Thyroid gland (tissue), 4 donors: ENCODE measurements at places on chromosomes 16 and 17. TPM values are rescaled to one million over a fixed set of nuclear protein-coding genes. Genes with fewer than 3 reads are reported as not detected.

- no peaks in the 10 kb centered on the region for H3K36me3 ChIP-seq
- H3K4me1 ChIP-seq: peaks cover 12% of the 10 kb centered on the region
- H3K4me3 ChIP-seq: no peak overlapping the region
- no peaks in the 10 kb centered on the region for H3K27me3 ChIP-seq
- DNase-seq: no peak
- no peak overlapping the region for H3K27ac ChIP-seq
Observed at GRCh38 chr16:84502075-84502474, 2.4 kb downstream of the MEAK7 start.

GRCh38 chr17:19386974-19387920 lies at the start of gene MFAP4:
Gene MFAP4, minus strand, starts transcription at chr17:19387190. Its CDS starts 35 bp downstream, at chr17:19387155.
- H3K4me1 ChIP-seq: peaks cover 41% of the 10 kb centered on the region
- H3K36me3 ChIP-seq: peaks cover 16% of the 10 kb centered on the region
- no peak within 1 kb of the TSS for H3K4me3 ChIP-seq
- H3K27ac ChIP-seq: peak within 1 kb of the TSS; percentile 88
- DNase-seq: peak; percentile 64
- no peaks in the 10 kb centered on the region for H3K27me3 ChIP-seq

GRCh38 chr16:66952430-66953110 lies 8.5 kb upstream of the CES3 start:
- no peak for DNase-seq
- H3K27ac ChIP-seq: no peak overlapping the region
- H3K4me3 ChIP-seq: no peak overlapping the region
- peaks cover 10% of the 10 kb centered on the region for H3K4me1 ChIP-seq
- H3K36me3 ChIP-seq: no peaks in the 10 kb centered on the region

DNA sequence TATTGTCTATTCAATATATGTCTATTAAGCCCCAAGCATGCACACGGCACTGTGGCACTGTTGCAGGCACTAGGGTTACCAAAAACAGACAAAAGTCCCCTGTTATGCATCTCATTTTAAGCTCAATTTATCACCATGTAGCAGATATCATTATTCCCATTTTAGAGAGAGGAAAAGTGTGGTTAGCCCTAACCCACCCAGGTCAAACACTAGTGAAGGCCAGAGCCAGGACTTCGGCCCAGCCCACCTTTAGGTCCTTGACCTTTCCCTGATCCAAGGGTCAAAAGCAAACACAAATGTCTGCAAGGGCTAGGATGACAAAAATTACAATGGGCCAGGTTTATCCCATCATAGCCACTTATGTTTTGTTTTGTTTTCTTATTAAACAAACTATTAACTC lies 130.3 kb upstream of the NUDT7 start:
- DNase-seq: no peak
- no peak overlapping the region for H3K4me3 ChIP-seq
- no peaks in the 10 kb centered on the region for H3K4me1 ChIP-seq
- no peaks in the 10 kb centered on the region for H3K27me3 ChIP-seq
- H3K27ac ChIP-seq: no peak overlapping the region
- H3K36me3 ChIP-seq: no peaks in the 10 kb centered on the region

DNA sequence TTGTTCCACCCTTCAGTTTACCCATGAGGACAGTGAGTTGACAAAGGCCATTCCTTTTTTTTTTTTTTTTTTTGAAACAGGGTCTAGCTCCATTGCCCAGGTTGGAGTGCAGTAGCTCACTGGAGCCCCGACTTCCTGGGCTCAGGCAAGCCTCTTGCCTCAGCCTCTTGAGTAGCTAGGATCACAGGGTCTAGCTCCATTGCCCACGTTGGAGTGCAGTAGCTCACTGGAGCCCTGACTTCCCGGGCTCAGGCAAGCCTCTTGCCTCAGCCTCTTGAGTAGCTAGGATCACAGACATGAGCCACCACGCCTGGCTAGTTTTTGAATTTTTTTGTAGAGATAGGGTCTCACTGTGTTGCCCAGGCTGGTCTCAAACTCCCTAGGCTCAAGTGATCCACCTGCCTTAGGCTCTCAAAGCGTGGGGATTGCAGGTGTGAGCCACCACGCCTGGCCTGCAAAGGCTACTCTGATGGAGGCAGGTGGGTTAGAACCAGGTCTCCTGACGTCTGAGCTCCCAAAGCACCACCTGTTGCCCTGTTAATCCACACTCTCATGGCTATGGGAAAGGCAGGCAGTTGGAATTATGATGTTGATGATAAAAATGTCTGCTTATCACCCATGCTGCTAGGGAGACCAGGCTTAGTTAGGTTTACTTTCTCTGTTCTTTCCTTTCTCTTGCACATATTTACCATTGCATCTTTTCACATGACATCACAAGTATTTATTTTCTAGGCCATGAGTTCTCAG lies 65.2 kb downstream of the KSR1 start:
- no peak overlapping the region for H3K27ac ChIP-seq
- no peaks in the 10 kb centered on the region for H3K36me3 ChIP-seq
- peaks cover 58% of the 10 kb centered on the region for H3K4me1 ChIP-seq
- DNase-seq: peak; percentile 63

DNA sequence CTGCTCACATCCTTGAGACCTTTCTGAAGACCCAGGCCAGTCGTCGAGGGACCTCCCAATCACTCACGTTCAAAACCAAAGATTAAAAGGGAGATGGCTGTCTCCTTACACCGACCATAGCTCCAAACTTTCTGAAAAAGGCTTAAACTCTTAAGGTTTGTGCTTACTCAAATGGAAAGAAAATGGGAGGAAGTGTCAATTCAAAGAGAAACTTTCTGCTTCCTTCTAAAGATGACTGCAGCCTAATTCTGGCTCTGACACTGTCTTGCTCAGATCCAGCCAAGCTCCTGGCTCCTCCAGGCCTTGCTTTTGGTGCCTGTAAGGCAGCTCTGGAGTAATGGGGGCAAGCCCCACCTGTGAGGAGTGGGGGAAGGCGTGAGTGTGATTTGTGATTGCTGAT lies 54.9 kb upstream of the WSB1 start:
- no peak overlapping the region for H3K27ac ChIP-seq
- H3K27me3 ChIP-seq: no peaks in the 10 kb centered on the region
- peaks cover 20% of the 10 kb centered on the region for H3K4me1 ChIP-seq
- DNase-seq: no peak
- no peak overlapping the region for H3K4me3 ChIP-seq
- no peaks in the 10 kb centered on the region for H3K36me3 ChIP-seq

GRCh38 chr17:83142619-83143018 lies 63.2 kb downstream of the METRNL start:
- no peak for DNase-seq
- H3K4me3 ChIP-seq: no peak overlapping the region
- H3K36me3 ChIP-seq: no peaks in the 10 kb centered on the region
- H3K27me3 ChIP-seq: no peaks in the 10 kb centered on the region
- H3K4me1 ChIP-seq: no peaks in the 10 kb centered on the region

DNA sequence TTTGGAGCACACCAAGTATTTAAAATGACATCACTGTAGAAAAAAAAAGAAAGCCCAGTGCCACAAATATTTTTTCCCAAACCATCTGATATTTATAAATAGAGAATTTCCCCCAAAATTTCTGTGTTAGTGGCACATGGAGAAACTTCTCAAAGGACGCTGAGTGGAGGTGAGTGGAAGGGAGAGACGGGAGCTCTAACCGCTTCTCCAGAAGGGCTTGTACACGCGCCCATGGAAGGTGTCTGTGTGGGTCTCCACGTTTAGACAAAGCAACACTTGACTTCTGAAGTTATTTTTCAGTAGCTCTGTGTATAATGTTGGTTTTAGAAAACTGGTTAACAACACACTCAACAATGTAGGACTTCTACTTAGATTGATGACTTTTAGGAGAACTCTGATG lies 1.0 kb downstream of the MYOCD start:
- no peaks in the 10 kb centered on the region for H3K36me3 ChIP-seq
- no peak for DNase-seq
- peaks cover 3% of the 10 kb centered on the region for H3K4me1 ChIP-seq
- H3K27ac ChIP-seq: no peak overlapping the region
- H3K4me3 ChIP-seq: no peak overlapping the region

GRCh38 chr17:42670789-42671657 lies 5.8 kb downstream of the PLEKHH3 start:
- no peak overlapping the region for H3K4me3 ChIP-seq
- H3K27me3 ChIP-seq: no peaks in the 10 kb centered on the region
- DNase-seq: no peak
- H3K36me3 ChIP-seq: peaks cover 44% of the 10 kb centered on the region
- no peak overlapping the region for H3K27ac ChIP-seq

DNA sequence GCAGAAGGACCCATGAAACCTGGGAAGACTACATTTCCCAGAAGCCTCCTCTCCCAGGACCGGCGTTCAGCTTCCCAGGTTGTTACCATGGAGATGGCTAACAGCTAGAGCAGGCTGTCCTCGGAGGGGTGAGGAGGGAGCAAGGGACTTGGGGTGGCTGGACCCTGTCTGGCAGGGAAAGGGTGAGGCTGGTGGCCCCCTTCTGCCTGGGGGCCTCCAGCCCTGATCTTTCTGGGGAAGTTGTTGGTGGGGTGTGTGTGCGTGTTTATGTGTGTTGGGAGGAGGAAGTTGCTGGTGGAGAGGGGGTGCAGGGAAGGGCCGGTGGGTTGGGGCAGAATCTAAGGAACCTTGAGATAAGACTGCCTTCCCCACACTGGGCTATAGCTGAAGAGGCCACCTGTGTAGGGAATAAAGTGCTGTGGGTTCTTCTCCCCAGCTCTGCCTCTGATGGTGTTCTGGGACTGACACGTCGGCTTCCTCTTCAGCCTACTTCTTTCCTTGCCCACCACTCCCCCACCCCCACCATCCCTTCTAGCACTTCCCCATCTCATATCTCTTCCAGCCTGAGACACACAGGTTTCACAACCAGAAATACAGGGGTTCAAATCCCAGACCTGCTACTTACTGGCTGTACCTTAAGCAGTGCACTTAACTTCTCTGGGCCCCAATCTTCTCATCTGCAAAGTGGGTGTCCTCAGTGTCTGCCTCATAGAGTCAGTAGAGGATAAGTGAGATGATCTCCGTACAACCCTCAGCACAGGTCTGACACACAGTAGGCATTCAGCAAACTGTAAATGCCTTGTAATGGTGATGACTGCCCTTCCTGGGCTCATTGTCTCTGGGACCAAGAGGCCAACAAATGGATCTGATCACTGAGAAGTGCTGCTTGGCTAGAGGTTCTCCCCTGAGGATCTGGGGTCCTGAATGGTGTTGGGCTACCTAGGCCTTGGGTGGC lies at the start of gene DRC7:
Gene DRC7 (plus strand): TSS at position 82 of the 955 bp plus-strand sequence. CDS start 3,144 bp downstream, outside the sequence.
- no peaks in the 10 kb centered on the region for H3K4me1 ChIP-seq
- no peak within 1 kb of the TSS for H3K4me3 ChIP-seq
- DNase-seq: peak; percentile 31

GRCh38 chr16:8848939-8849391 lies 19.8 kb downstream of the CARHSP1 start:
- no peak overlapping the region for H3K4me3 ChIP-seq
- no peak overlapping the region for H3K27ac ChIP-seq
- peaks cover 7% of the 10 kb centered on the region for H3K4me1 ChIP-seq
- H3K27me3 ChIP-seq: no peaks in the 10 kb centered on the region
- DNase-seq: no peak
- peaks cover 20% of the 10 kb centered on the region for H3K36me3 ChIP-seq

Gene ARL16
- total RNA-seq: 46.5 TPM

Gene MAF
- total RNA-seq: 67.1 TPM

Gene KRT9
- total RNA-seq: not detected

Gene DCAKD
- 102 TPM for total RNA-seq
